ENCODE measurements at places on chromosomes 7 and 10. TPM values are rescaled to one million over a fixed set of nuclear protein-coding genes. Genes with fewer than 3 reads are reported as not detected.

Gene PRPS1L1
- not detected for total RNA-seq

Gene TSC22D4
- total RNA-seq, result 26.6 TPM

Gene EN2
- not detected for total RNA-seq

Gene OLAH
- not detected for total RNA-seq

Gene GSAP
- 9.6 TPM for total RNA-seq

Gene LIPJ
- total RNA-seq, result not detected

Gene ANTXRL
- total RNA-seq, result 1.8 TPM

Gene SHTN1
- 7.7 TPM for total RNA-seq

Gene SUN3
- total RNA-seq, result 7.9 TPM

Gene ABCC2
- total RNA-seq, result 0.69 TPM

Gene KCNMA1
- total RNA-seq, result 50.7 TPM

Gene CALHM3
- 4.8 TPM for total RNA-seq

Gene CPN1
- not detected for total RNA-seq

Gene OR9A2
- not detected for total RNA-seq

Gene CCDC172
- total RNA-seq, result not detected

Gene SUGCT
- 3.3 TPM for total RNA-seq

Gene TRPV5
- total RNA-seq, result not detected

Gene PRF1
- not detected for total RNA-seq

Gene CYP26C1
- 0.02 TPM for total RNA-seq

Gene OPALIN
- not detected for total RNA-seq

Gene CRTAC1
- not detected for total RNA-seq

Gene ZNF425
- total RNA-seq, result 1.9 TPM

Gene AGAP4
- 3.2 TPM for total RNA-seq

Gene NEURL1
- total RNA-seq, result not detected

Gene SLC26A4
- total RNA-seq, result not detected

Gene CPED1
- 18.4 TPM for total RNA-seq

Gene C10orf53
- total RNA-seq, result not detected

Gene AS3MT
- 29.4 TPM for total RNA-seq

Gene WNT16
- not detected for total RNA-seq

Gene GPNMB
- 333 TPM for total RNA-seq

Gene ASB10
- total RNA-seq, result not detected

Gene AOAH
- total RNA-seq, result 0.53 TPM

Gene SLC26A3
- not detected for total RNA-seq
